ENCODE measurements at places on chromosomes 3 and 15. TPM values are rescaled to one million over a fixed set of nuclear protein-coding genes. Genes with fewer than 3 reads are reported as not detected.

The HRG gene
- total RNA-seq, result not detected

DNA sequence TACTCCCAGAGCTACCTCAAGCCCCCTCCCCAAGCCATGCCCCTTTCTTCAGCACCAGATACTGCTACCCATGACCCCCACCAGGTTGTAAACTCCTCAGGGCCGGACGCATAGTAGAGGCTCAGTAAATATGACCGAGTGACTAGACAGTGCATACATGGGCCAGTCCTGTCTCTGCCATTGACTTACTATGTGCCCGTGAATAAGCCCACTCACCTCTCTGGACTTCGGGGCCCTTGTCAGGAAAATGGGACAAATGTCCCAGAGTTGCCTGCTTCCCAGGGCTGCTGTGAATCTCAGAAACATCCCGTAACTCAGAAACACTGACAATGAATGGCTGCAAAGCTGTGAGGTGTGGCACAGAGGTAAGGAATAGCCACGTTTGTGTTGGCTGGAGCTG, 48.2 kb upstream of the FGD5 start:
- H3K27me3 ChIP-seq, result no peaks in the 10 kb centered on the region
- H3K4me1 ChIP-seq, result no peaks in the 10 kb centered on the region

DNA sequence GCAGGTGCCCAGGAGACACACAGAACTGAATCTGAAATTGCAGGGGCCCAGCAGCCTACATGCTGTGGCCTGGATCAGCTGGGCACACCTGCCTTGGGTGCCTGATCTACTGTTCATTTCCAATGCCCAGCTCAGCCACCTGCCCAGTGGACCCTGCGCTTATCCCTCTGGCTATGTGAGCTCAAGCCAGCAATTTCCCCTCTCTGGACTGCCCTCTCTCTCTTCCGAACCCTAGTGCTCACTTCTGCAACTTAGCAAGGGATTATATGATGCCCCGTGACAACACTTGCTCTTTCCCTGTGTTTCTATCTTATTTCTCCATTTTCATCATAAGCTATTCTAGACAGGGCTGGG, 276.0 kb downstream of the UACA start:
- no peak overlapping the region for H3K4me3 ChIP-seq
- H3K27me3 ChIP-seq, result no peaks in the 10 kb centered on the region
- no peak for DNase-seq
- no peak overlapping the region for H3K27ac ChIP-seq

- H3K27ac ChIP-seq, result no peak overlapping the region
- H3K4me3 ChIP-seq, result no peak overlapping the region
- no peaks in the 10 kb centered on the region for H3K27me3 ChIP-seq
- no peak for DNase-seq
- H3K4me1 ChIP-seq, result no peaks in the 10 kb centered on the region
Observed at GRCh38 chr3:19644405-19644804, 289.6 kb downstream of the EFHB start.

GRCh38 chr3:63986831-63987230, 36.5 kb downstream of the PSMD6 start:
- peaks cover 90% of the 10 kb centered on the region for H3K36me3 ChIP-seq
- no peaks in the 10 kb centered on the region for H3K27me3 ChIP-seq
- no peak for DNase-seq
- no peaks in the 10 kb centered on the region for H3K4me1 ChIP-seq

- H3K36me3 ChIP-seq, result no peaks in the 10 kb centered on the region
- no peak for DNase-seq
- no peaks in the 10 kb centered on the region for H3K27me3 ChIP-seq
- H3K4me3 ChIP-seq, result no peak overlapping the region
- peaks cover 14% of the 10 kb centered on the region for H3K4me1 ChIP-seq
- no peak overlapping the region for H3K27ac ChIP-seq
Observed at GRCh38 chr15:39640665-39641064, 59.8 kb downstream of the THBS1 start.

The SPTBN5 gene
- 2.7 TPM for total RNA-seq

The FHIT gene
- 11.5 TPM for total RNA-seq

GRCh38 chr3:128322030-128323022, 144.4 kb downstream of the DNAJB8 start:
- H3K27ac ChIP-seq, result no peak overlapping the region
- H3K36me3 ChIP-seq, result peaks cover 3% of the 10 kb centered on the region
- no peak for DNase-seq
- no peaks in the 10 kb centered on the region for H3K27me3 ChIP-seq

DNA sequence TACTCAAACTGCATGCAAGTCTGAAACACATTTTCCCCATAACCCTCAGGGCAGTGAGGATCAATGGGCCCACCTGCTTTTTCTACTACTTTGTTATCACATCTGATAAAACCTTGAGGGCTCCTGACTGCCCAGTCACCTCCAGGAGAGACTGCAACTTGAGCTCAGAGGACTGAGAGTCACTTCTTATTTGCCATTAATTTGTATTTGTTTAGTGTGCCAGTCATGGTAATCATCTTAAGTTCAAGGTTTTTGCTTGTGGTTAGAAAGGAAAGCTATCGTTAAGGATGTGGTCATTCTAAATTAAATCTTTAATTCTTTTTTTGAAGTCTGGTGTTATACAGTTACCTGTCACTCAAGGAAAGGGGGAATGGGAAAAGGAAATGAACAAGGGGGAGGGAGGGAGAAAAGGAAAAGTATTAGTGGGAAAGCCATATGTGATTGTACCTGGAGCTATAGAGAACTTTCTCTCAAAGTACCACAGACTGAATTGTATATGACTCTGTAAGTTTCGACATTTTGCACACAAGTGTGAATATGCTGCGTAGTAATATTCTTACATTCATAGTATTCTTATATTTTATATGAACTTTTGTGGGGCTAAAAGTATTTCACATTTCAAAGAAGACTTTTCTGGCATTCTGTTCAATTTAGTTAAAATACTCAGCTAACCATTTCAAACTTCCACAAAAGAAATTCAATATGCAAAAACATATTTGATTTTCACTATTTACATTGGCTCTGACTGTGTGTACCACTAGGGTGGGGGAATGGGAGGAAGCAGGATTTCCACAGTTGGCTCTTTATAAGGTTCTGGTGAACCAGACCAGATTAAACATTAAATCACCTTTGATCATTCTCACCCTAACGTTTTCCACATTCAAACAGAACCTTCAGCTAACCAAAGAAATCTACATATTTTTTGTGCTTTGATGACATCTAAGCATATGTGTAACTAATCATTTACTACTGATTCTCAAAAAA, 166.5 kb upstream of the ATP11B start:
- no peaks in the 10 kb centered on the region for H3K4me1 ChIP-seq
- H3K27me3 ChIP-seq, result no peaks in the 10 kb centered on the region
- no peaks in the 10 kb centered on the region for H3K36me3 ChIP-seq
- no peak overlapping the region for H3K4me3 ChIP-seq
- no peak overlapping the region for H3K27ac ChIP-seq

DNA sequence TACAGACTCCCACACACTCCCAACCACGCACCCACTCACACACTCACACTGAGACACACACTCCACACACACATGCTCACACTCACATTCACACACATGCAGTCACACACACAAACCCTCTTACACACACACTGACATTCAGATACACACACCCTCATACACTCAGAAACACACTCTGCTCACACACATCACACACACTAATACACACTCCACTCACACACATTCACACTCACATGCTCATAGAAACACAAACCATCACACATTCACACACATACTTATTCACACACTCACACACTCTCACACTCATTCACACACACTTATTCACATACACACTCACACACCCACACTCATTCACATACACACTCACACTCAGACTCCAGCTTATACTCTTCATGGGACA, 509.3 kb downstream of the OCA2 start:
- H3K27ac ChIP-seq, result no peak overlapping the region
- no peaks in the 10 kb centered on the region for H3K36me3 ChIP-seq
- no peaks in the 10 kb centered on the region for H3K4me1 ChIP-seq
- DNase-seq, result no peak

The SERPINI1 gene
- total RNA-seq, result 1.9 TPM

- no peaks in the 10 kb centered on the region for H3K27me3 ChIP-seq
- no peak overlapping the region for H3K4me3 ChIP-seq
- peaks cover 60% of the 10 kb centered on the region for H3K4me1 ChIP-seq
Observed at GRCh38 chr3:113247675-113248458, 36.5 kb downstream of the BOC start.

- peaks cover 20% of the 10 kb centered on the region for H3K4me1 ChIP-seq
- H3K36me3 ChIP-seq, result peaks cover 13% of the 10 kb centered on the region
- H3K27ac ChIP-seq, result no peak overlapping the region
- no peak for DNase-seq
- no peaks in the 10 kb centered on the region for H3K27me3 ChIP-seq
- no peak overlapping the region for H3K4me3 ChIP-seq
Observed at GRCh38 chr15:50431204-50431603, 7.0 kb downstream of the USP8 start.

The LRRC34 gene
- total RNA-seq, result 0.89 TPM

GRCh38 chr15:42191610-42192346, 16.3 kb downstream of the VPS39 start:
- no peak overlapping the region for H3K4me3 ChIP-seq
- no peaks in the 10 kb centered on the region for H3K27me3 ChIP-seq
- DNase-seq, result no peak
- H3K27ac ChIP-seq, result no peak overlapping the region
- H3K36me3 ChIP-seq, result peaks cover 56% of the 10 kb centered on the region
- H3K4me1 ChIP-seq, result no peaks in the 10 kb centered on the region

- H3K4me1 ChIP-seq, result peaks cover 13% of the 10 kb centered on the region
- DNase-seq, result no peak
- no peaks in the 10 kb centered on the region for H3K36me3 ChIP-seq
- peaks cover 3% of the 10 kb centered on the region for H3K27me3 ChIP-seq
Observed at GRCh38 chr3:169455472-169455871, 208.0 kb downstream of the MECOM start.

GRCh38 chr3:86740751-86741150, 250.2 kb downstream of the VGLL3 start:
- no peak for DNase-seq
- no peak overlapping the region for H3K4me3 ChIP-seq
- no peaks in the 10 kb centered on the region for H3K36me3 ChIP-seq
- H3K4me1 ChIP-seq, result no peaks in the 10 kb centered on the region
- no peak overlapping the region for H3K27ac ChIP-seq
- no peaks in the 10 kb centered on the region for H3K27me3 ChIP-seq

DNA sequence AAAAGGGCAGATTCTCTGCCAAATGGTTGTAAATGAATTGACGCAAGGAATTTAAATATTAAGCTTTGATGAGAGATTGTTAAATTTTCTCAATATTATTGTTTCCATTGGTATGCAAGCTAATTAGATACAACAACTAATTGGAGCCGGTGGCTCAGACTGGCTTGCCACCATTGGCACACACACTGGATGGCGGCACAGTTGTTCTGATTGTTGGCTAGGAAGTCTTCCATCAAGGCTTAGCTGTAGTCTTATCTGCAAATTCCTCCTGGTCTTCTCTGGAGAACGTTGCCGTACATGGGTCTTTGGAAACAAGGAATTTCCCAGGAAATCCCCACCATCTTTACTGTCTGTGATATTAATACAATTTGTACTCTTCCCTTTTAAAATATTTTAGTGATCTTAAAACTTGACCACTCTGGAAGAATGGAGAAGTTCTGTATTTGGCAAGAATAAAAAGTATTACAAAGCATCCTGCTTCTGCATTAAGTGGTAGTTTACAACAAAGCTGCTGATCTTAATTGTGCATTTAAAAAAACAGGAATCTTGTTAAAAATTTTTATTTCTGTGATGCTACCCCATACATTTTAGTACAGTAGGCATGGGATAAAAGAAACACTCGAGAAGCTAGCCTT, 126.5 kb downstream of the UBE2E2 start:
- no peaks in the 10 kb centered on the region for H3K4me1 ChIP-seq
- H3K27me3 ChIP-seq, result no peaks in the 10 kb centered on the region
- no peak overlapping the region for H3K4me3 ChIP-seq
- H3K36me3 ChIP-seq, result no peaks in the 10 kb centered on the region
- H3K27ac ChIP-seq, result no peak overlapping the region

- no peak for DNase-seq
- H3K27ac ChIP-seq, result no peak overlapping the region
- no peak overlapping the region for H3K4me3 ChIP-seq
- H3K36me3 ChIP-seq, result no peaks in the 10 kb centered on the region
Observed at GRCh38 chr3:61938878-61939549, 377.6 kb downstream of the PTPRG start.

GRCh38 chr15:35306361-35306981, 221.4 kb upstream of the NANOGP8 start:
- no peak for DNase-seq
- no peaks in the 10 kb centered on the region for H3K27me3 ChIP-seq
- H3K36me3 ChIP-seq, result no peaks in the 10 kb centered on the region
- peaks cover 17% of the 10 kb centered on the region for H3K4me1 ChIP-seq
- no peak overlapping the region for H3K4me3 ChIP-seq

DNA sequence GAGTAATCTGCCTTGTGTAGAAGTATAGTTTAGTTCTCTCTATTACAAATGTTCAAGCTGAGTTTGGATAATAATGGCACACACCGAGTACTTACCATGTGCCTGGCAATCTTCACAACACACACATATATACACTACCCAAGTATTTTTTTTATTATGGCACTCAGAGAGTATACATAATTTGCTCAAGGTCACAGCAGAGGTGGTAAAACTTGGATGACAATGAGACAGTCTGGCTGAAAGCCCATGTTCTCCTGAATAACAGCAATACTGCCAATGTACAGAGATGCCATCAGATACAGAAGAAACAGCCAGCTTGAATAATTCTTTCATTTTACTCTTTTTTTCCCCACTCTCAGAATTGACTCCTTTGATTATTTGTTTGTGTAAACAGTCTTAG, 460.0 kb downstream of the CNTN6 start:
- H3K36me3 ChIP-seq, result no peaks in the 10 kb centered on the region
- no peak overlapping the region for H3K27ac ChIP-seq
- no peaks in the 10 kb centered on the region for H3K4me1 ChIP-seq
- no peak for DNase-seq
- no peaks in the 10 kb centered on the region for H3K27me3 ChIP-seq
- H3K4me3 ChIP-seq, result no peak overlapping the region

DNA sequence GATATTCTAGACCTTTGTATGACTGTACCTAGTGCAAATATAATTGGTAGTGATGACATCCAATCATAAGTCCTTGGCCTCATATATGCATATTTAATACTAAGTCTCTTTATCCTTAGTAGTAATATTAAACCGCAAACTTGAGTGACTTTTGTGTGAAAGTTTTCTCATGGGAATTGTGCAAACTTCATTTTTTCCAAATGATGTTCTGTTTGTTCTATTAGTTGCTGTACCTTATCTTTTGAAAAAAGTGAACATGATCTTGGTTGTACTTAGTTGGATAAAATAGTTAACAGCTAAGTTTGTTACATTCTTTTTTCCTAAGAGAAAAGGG, 43.2 kb downstream of the TMEM45A start:
- DNase-seq, result no peak
- H3K36me3 ChIP-seq, result no peaks in the 10 kb centered on the region
- peaks cover 51% of the 10 kb centered on the region for H3K4me1 ChIP-seq
- no peak overlapping the region for H3K4me3 ChIP-seq

DNA sequence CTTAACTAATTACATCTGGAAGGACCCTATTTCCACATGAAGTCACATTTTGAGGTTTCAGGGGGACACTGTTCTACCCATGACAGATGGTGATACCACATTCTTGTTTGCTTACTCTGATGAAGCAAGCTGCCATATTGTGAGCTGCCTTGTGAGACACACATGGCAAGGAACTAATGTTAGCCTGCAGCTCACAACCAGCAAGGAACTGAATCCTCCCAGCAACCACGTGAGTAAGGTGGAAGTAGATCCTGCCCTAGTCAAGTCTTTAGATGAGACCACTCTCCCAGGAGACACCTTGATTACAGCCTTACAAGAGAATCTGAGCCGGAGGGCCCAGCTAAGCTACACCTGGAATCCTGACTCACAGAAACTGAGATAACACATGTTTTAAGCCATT, 160.1 kb downstream of the PDE8A start:
- H3K36me3 ChIP-seq, result peaks cover 25% of the 10 kb centered on the region
- no peaks in the 10 kb centered on the region for H3K27me3 ChIP-seq
- no peak for DNase-seq
- no peaks in the 10 kb centered on the region for H3K4me1 ChIP-seq

The PLA2G4D gene
- total RNA-seq, result 25.2 TPM
